ENCODE measurements at places on chromosomes 5 and 9.

DNA sequence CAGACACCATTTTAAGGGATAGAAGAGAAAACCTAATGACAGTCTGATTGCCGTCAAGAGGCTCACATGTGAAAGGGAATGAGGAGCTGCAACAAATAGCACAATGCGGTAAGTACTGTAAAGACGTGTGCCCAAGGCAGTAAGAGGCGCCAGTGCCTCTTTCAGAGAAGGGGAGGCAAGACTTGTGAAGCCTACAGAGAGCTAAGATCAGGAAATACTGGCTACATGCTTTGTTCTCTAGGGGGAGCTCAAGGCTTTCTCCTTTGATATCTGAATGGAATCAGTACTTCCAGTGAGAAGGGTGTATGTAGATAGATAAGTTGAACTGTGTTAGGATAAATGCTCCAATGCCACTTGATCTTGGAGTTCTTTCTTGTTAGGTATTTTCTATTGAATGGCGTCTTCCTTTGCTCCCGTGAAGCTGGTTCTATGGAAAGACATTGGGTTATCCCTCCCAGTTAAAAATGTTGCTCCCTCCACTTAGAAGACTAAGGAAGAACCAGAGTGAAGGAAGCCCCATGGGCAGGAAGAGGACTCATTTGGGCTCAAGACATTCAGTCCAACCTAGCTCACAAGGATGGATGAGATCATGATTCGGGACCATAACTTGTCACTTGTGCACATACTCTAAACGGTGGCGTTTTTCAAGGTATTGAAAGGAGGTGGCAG lies 23.5 kb upstream of the ALDOB start:
- ATAC-seq: peak; percentile 91

DNA sequence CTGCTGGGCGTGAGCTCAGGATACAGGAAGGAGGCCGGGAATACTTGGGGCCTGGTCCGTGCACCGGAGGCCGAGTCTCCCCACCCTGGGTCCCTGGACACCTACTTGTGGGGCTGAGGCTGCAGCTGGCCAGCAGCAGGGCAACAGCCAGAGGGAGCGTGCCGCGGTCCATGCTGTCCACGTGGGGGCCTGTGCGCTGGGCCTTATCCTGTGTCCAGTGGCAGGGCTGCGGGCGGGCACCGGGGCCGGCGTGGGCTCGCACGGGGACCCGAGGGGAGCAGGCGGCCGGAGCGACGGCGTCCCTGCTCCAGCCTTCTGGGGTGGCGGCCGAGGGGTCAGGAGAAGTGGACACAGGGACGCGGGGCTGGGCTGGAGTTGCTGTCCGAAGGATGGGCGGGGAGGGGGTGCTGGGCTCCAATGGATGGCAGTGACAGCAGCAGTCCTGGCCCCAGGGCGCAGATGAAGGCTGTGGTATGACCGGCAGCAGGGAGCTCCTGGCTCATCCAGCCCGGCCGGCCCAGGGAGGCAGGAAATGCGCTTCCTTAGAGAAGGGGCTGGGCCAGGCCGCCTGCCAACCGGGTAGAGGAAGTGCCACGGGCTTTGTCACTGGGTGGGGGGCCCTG lies at the start of gene ENG:
TSS of gene ENG (minus strand) at position 475 of the 623 bp plus-strand sequence. CDS start at position 172, 303 bp downstream.
- ATAC-seq: peak; percentile 71

DNA sequence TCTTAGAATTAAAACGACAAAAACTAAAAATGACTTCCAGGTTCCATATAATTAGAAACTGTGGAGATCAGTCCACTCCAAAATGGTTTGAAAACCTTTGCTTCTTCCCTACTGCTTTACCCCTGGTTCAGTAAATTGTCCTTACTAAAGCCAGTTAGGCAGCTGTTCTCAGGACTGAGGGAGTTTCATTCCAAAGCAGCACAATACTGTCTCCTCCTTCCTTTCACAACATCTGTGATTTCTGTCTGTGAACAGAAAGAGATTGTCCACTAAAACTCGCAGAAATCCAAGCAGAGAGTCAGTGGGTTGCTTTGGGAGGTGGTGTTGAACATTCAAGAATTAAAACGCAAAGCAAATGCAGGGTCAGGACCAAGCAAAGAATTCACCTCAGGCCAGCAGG lies 740.8 kb upstream of the ZNF608 start:
- no peak for ATAC-seq

DNA sequence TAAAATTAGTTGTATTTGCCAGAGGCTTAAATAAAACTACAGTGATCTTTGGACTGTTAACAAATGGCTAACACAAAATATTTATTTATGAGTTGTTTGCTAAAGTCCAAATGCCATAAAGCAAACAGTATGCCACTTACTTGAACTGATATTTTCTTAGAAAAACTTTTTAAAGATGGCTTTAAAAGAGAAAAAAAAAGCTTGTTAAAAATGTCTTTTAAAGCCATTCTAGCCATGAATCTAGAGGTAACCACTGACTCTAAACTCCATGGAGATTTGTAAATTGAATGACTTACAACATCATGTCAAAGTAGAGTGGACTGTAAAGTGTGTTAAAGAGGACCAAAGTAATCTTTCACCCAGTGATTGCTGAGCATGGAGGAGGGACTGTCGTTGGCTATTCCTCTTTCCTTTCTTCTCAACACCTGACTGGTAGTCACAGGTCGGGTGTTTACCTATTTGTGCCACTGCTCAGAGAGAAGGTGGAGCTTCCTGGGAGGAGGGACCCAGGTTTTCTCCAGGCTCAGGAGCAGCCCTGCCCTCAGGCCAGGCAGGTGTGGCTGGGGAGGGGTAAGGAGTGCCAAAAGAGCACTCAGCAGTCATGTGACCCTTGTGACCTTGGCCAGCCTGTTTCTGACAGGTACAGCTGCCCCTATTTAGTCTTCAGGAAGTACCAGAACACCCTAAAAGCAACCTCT lies 69.1 kb upstream of the TJP2 start:
- ATAC-seq: peak; percentile 100

GRCh38 chr5:43007911-43008362 lies 32.2 kb downstream of the ANXA2R start:
- peak; percentile 59 for ATAC-seq

DNA sequence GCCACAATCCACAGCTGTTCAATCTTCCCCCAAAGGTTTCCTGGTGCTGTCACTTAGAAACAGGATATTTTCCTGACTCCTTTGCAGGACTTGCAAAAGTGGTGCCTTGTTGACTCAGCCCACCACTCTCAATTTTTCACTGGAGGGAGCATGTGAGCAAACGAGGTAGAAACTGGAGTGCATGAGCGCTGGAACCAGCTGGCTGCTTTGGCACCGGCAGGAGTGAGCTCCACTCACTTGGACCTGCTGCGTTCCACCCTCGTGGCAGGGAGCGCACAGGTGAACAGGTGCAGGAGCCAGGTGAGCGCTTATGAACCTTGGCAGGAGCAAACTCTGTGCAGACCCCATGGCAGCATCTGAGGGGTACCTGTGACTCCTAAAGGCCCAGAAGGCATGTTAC lies 364.1 kb upstream of the RORB start:
- no peak for ATAC-seq

GRCh38 chr5:119954106-119954505 lies 324.7 kb downstream of the FAM170A start:
- no peak for ATAC-seq

DNA sequence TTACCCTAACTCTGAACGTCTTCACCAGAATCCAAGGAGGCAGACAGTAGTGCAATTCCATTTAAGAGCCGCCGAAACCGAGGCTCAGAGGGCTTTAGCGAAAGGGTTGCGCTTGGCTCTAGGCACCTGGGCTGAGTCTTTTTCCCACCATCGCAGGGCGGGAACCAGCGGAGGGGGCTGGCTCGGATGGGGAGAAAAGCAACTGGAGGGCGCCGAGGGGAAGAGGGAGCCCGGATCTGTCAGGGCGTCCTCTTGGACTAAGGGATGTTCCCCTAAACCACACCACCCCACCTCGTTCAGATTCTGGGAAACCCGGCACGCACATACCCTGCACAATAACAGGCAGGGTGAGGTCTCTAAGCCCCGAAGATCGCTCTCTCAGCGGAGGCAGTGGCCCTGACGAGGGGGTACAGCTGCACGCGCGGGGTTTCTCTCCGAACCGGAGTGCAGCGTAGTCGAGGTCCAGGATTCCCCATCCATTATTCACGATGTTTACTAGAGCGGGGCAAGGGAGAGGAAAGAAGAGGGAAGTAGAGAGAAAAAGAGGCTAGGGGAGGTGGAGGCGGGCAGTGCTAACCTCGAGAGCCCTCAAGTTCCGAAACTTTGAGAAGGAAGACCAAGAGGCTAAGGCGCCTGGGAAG lies 1.3 kb upstream of the POU4F3 start:
- no peak for ATAC-seq

- no peak for ATAC-seq
Measured at GRCh38 chr5:142663246-142663645, 22.6 kb downstream of the FGF1 start.

GRCh38 chr5:106818552-106818951 lies 852.2 kb downstream of the EFNA5 start:
- ATAC-seq: no peak

DNA sequence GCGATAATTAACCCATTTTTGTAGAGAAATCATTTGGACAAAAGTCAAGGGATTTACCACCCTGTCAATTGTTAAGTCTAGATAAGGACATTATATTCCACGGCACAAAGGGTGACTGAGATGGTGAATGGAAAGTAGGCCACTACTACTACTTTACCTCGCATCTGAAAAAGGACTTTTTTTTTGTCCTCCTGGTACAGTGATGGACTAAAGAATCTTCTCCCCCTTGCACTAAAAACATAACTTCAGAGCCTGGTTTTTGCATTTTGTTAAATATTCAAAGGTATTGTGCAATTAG lies 147.5 kb downstream of the EBF1 start:
- ATAC-seq: no peak

DNA sequence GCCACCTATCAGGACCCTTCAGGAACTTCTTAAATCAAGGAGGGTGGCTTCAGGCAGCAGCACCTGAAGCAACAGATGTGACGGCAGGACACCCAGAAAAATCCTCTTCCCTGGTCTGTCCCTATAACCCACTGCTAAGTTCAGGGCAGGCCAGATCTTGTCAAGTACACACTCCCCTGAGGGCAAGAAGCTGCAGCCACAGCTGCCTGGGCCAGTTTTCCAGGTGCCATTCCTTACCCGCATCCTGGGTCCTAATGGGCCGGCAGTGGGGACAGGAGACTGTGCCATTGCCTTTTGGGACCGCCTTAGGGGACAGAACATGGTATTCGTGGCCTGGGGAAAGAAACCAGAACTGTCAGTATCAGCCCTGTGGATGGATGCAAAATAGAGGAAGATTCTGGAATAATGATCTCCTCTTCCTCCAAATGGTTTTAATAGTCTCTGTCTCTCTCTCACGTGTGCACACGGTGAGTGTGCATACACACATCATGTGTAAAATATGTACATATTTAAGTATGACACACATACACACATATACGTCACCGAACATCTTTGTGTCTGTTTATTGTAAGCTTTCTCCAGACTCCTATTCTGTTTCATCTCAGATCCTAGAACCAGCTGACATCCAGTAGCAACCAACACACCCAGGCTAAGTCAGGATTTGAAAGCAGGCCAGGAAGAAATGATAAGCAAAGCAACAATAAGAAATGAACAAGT lies 14.0 kb downstream of the ORM2 start:
- no peak for ATAC-seq

GRCh38 chr5:177132136-177133095 lies 1.2 kb upstream of the NSD1 start:
- peak; percentile 19 for ATAC-seq

- no peak for ATAC-seq
Measured at GRCh38 chr5:157732596-157733262, 1.5 kb downstream of the THG1L start.

DNA sequence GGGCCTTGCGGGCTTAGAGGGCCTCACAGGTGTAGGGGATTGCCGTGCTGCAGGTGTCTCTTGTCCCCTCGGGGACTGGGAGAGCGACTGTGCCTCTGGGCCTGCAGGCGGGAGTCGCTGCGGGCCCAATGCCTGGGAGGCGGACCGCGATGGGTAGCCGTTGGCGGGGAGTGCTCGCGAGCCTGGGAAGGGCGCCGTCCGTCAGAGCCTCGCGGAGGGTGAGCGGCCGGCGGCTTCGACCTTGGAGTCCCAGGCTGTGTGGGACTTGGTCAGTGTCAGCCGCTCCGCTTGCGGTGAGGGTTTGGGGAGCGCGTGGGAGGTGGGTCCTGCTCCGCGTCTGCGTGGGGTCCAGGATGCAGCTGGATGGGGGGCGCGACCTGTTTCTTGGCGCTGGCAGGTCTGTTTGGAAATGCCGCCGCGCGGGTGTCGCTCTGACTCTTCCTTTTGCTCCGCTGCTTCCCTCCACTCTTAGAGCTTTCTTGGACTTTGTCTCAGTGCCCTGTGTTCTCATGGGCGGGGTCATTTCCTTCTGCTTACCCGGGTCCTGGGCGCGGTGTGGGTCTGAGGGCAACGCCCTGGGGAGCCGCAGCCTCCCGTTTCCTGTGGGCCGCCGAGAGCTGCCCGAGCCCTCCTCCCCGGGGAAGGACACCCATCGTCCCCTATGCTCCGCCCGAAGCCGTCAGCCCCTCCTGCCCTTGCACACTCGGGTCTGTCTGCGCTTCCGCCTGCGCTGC lies 88.9 kb upstream of the CACNA1B start:
- ATAC-seq: peak; percentile 27

DNA sequence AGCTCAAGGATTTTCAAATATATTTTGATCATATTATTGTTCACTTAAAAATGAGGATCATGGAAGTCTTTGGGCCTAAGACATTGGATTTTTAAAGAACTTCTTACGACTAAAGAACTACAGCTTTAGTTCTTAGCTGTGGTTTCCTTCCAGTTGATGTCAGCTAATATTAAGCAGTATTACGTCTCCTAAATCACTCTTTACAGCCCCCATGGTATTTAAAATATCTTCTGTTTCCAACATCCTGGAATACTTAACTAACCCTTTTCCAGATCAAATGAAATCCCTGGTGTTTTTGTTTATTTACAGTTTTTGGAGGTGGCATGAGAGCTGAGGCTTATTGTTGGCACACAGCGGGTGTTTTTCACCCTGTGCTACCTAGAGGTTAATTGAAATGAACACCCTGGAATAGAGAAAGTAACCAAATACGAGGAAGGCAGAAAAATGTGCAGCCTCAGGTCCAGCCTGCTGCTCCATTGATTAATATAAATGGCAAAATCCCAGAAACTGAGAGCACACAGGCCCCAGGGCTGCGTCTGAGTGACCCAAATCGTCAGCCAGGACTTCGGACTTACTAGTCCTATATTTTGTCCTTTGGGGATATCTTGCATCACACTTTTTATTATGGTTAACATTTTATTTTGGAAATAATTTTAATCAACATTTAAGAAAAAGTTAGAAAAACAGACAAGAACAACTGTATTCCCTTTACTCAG lies 52.3 kb upstream of the ICE1 start:
- ATAC-seq: no peak

DNA sequence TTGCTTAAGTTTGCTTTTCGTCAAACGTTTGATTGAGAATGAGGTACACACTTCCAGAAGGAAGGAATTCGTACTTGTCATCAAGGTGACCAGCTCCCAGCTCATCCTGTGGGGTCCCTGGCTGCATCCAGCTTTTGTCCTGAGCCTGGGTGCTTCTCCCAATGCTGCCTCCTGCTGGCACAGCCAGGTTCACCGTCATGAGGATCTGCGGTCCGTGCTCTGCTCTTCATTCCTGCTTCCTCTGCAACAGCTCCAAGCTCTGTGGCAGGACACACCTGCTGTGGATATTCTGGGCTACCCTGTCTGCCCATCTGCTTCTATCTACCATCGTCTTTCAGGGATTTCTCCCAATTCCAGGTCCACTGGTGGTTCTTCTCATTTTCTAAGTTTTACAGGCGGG lies 13.3 kb upstream of the UBE2QL1 start:
- no peak for ATAC-seq

- ATAC-seq: peak; percentile 59
Measured at GRCh38 chr9:77933019-77933418, 98.6 kb downstream of the GNAQ start.

All from esophagus mucosa (tissue), 1 donor.